Esophagus muscularis mucosa (tissue), 4 donors: ENCODE measurements at places on chromosomes 6 and 20.

DNA sequence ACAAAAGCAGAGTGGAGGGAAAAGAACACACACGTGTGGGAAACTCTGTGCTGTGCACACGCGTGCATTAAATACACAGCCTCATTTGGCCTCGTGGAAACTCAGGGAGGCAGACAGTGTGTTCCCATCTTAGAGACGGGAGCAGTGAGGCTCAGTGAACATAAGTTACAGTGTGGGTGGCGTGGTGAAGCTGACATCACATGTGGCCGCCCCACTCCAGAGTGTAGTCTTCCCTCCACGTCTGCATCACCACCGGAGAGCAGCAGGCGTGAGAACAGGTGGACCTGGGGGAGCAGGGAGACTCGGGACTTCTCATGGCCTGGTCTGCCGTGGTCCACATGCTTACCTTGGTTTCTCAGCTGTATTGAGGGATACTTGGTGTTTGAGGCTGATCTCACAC lies 51.7 kb downstream of the THBS2 start:
- H3K27me3 ChIP-seq = no peaks in the 10 kb centered on the region
- H3K4me1 ChIP-seq = peaks cover 19% of the 10 kb centered on the region
- DNase-seq = no peak
- no peak overlapping the region for H3K4me3 ChIP-seq
- H3K36me3 ChIP-seq = no peaks in the 10 kb centered on the region
- H3K27ac ChIP-seq = no peak overlapping the region

DNA sequence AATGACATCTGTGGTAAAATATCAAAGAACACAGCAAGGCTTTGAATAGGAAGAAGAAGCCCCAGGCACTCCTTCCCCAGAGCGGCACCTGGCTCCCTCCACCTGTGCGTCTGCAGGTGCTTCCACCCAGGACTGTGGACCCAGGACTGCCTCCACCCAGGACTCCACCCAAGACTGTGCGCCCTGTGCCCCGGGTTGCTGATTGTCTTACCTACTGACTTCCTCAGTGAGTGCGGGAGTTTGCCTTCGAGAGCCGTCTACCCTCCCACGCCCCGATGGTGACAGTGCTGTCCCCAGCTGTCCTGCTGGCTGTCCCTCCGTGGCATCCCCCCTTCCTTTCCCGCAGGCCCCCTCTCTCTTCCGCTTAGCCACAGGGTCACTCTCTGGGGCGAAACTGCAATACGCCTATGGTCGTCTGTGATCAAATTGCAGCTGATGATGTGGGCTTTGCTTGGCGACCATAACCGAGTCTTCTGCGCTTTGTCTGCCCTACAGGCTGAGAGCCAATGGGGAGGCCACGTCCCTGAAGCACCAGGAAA lies 52.1 kb downstream of the IRF4 start:
- no peaks in the 10 kb centered on the region for H3K4me1 ChIP-seq
- no peak overlapping the region for H3K4me3 ChIP-seq
- H3K36me3 ChIP-seq = no peaks in the 10 kb centered on the region
- no peak overlapping the region for H3K27ac ChIP-seq
- peaks cover 37% of the 10 kb centered on the region for H3K27me3 ChIP-seq

DNA sequence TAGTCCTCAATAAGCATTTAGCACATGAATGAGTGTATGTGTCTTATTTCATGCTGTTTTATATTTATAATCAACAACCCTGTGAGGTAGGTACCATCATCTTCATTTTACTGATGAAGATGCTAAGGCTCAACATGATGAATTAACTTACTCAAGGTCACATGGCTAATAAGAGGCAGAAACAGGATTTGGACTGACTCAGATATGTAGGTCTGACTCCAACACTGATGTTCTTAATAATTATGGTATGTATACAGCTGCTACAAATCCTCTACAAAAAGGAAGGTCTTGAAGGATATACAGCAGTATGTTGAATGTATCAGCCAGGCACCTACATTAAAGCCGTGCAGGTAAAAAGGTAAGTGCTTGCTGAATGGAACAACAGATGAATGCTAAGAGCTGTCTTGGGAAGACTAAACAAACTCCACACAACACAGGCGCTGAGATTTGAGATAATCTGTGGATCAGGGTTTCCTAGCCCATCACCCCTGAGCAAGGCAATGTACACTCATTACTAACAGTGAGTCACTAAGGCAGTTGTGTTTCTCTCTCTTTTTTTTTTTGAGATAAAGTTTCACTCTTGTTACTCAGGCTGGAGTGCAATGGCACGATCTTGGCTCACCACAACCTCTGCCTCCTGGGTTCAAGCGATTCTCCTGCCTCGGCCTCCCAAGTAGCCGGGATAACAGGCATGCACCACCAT lies 31.9 kb downstream of the TTI1 start:
- no peak for DNase-seq
- no peak overlapping the region for H3K4me3 ChIP-seq
- H3K27me3 ChIP-seq = no peaks in the 10 kb centered on the region
- no peak overlapping the region for H3K27ac ChIP-seq
- H3K4me1 ChIP-seq = no peaks in the 10 kb centered on the region

GRCh38 chr20:53999077-53999476 lies 71.3 kb downstream of the BCAS1 start:
- H3K36me3 ChIP-seq = no peaks in the 10 kb centered on the region
- no peak for DNase-seq
- H3K4me1 ChIP-seq = no peaks in the 10 kb centered on the region
- H3K27me3 ChIP-seq = no peaks in the 10 kb centered on the region
- H3K27ac ChIP-seq = no peak overlapping the region
- H3K4me3 ChIP-seq = no peak overlapping the region

DNA sequence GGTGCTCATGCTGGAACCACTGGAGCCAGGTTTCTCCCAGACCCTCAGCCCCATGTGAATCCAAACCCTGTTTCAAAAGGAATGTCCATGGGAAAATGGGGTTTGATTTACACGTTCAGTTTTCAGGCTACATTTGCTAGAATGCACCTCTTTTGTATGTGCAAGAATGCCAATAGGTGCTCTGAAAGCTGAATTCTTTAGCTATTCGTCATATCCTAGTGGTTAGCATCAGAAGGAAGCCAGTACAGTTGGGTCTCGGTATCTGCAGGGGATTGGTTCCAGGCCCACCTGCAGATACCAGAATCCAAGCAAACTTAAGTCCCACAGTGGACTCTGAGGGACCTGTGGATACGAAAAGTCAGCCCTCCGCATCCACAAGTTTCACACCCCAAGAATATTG lies 93.4 kb downstream of the UST start:
- H3K36me3 ChIP-seq = no peaks in the 10 kb centered on the region
- DNase-seq = no peak
- H3K27ac ChIP-seq = no peak overlapping the region
- peaks cover 6% of the 10 kb centered on the region for H3K4me1 ChIP-seq
- no peak overlapping the region for H3K4me3 ChIP-seq

DNA sequence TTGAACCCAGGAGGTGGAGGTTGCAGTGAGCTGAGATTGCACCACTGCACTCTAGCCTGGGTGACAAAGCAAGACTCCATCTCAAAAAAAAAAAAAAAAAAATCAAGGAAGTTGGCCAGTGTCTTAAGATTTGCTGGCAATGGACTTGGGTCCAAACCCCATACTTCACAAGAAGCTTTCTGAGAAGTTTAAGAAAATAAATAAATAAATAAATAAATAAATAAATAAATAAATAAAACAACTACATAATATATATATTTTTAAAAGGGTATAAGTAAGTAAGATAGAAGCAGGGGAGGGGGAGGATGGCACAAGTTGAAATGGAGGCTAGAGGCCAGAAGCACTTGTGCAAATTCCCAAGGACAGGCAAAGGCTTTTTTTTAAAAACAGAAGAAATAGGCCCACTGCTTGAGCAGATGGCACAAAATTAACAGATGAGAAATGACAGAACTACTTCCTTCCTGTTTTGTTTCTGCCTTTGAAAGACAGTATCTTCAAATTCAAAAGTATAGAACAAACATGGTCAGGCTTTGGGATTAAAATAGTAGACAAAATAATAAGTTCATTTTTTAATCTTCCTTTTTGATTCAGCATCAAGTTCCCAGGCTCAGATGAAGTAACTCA lies 287.7 kb downstream of the ALDH8A1 start:
- H3K27me3 ChIP-seq = no peaks in the 10 kb centered on the region
- H3K4me3 ChIP-seq = no peak overlapping the region
- no peak overlapping the region for H3K27ac ChIP-seq
- no peaks in the 10 kb centered on the region for H3K4me1 ChIP-seq

DNA sequence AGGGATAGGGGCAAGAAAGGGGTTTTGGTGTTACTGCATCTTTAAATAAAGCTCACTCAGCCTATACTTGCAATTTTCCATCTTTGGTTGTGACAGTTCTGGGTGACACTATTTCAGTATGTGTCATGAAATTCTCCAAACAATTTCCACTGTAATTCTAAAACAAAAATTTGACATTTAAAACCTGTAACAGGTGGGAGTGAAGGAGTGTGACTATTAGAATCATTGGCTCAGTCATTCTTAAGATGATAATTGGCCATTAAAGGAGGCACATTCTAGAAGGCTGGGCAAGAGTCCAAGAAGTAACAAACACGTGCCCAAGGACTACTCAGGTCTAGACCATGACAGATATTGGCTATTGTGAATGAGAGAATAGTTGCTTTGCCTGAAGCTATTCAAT lies 153.3 kb upstream of the ARG1 start:
- H3K4me1 ChIP-seq = no peaks in the 10 kb centered on the region
- no peaks in the 10 kb centered on the region for H3K27me3 ChIP-seq
- H3K27ac ChIP-seq = no peak overlapping the region
- H3K4me3 ChIP-seq = no peak overlapping the region
- H3K36me3 ChIP-seq = no peaks in the 10 kb centered on the region
